ENCODE measurements at places on chromosomes 6 and 20.

DNA sequence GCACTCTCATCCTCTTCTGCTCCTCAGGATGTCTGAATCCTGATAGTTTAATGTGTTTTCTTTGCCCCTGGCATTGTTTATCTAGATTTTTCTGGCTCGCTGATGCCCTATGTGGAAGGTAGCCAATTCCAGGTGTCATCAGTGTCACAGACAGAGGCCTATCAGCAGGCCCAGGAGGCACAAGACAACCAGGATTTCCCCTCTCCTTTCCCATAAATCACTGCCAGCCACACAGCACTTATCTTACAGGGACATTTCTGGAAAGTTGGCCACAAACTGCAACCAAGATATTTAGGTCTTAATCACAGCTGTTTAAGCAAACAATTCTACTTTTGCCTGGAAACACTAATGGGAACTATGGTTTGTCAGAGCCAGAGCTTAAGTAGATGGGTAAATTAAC, 28.1 kb downstream of the ADGRF5 start:
- no peak for DNase-seq

DNA sequence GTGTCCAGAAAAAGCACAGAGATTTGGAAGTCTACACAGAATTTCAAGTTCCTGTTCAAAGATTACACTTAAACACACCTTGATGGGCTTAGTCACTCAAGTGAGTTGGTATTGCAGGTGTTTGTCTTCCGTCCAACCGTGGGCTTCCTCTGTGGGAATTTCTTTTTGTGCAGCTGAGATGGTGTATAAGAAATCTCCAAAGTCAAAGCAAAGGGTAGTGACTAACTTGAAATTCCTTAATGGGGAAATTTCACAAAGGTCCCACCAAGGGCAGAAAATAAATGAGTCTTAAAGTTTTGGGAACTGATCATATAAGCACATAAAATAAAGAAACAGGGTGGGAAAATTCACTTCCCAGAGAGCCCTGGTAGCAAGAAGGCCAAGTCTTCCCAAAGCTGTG, 102.0 kb upstream of the TNFAIP3 start:
- DNase-seq: no peak

DNA sequence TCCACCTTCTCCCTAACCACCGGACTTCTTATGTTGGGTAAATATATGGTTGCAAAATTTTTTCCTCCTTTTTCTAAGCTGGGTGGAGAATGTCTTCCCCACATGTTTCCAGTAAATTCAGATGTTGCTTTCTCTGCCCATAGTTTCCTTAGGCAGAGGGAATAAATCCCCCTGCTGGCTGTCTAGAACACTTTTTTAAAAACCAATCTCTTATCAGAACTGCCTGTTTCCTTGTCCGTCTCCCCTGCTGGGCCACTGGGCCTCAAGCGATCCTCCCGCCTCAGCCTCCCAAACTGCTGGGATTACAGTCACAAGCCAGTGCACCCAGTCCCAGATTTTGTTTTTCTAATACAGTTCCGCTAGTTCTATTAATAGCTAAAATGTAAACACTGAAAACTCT, 9.9 kb upstream of the WFDC2 start:
- peak; percentile 52 for DNase-seq

GRCh38 chr20:4183361-4183760, 168.0 kb upstream of the RNF24 start:
- DNase-seq: no peak

DNA sequence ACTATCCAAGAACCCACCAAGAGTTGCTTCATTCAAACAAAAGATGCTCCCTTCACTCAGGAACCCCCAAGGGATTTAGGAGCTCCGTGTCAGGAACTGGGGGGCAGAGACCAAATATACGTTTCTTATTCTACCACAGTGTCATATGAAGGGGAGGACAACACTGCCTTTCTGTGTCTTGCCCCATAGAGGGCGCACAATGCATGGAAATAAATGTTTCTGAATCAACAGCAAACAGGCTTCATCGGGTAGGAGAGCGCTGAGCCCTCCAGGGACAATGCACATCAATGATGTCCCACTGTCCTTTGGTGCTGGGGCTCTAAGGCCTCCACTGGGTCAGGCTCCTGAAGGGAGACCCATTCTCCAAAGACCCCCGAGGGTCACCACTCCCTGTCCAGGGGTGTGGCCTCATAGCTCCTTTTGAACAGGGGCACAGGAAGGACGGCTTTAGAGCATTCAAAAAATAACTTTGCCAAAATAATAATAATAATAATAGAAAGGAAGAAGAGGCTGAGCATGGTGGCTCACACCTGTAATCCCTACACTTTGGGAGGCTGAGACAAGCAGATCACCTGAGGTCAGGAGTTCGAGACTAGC, 31.1 kb downstream of the PLG start:
- DNase-seq: peak; percentile 72

- peak; percentile 66 for DNase-seq
Observed at GRCh38 chr6:112086744-112087135, 542 bp downstream of the TUBE1 start.

DNA sequence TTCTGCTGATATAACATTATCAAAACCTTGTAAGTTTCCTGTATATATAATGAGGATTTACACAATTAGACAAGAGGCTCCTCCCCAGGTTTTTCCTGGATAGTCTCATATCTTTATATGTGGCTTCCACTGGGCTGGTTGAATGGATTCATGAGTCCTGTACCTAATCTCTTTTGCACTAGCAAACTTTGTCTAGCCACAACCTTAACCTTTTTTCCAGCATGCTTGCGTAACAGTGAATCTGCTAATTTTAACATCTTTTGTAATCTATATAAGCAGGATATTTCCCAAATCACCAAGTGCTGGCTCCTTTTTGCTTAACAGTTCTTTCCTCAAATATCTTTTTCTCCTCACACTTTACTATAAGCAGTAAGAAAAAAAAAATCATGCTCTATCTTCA, 153.6 kb downstream of the COL21A1 start:
- DNase-seq: no peak

DNA sequence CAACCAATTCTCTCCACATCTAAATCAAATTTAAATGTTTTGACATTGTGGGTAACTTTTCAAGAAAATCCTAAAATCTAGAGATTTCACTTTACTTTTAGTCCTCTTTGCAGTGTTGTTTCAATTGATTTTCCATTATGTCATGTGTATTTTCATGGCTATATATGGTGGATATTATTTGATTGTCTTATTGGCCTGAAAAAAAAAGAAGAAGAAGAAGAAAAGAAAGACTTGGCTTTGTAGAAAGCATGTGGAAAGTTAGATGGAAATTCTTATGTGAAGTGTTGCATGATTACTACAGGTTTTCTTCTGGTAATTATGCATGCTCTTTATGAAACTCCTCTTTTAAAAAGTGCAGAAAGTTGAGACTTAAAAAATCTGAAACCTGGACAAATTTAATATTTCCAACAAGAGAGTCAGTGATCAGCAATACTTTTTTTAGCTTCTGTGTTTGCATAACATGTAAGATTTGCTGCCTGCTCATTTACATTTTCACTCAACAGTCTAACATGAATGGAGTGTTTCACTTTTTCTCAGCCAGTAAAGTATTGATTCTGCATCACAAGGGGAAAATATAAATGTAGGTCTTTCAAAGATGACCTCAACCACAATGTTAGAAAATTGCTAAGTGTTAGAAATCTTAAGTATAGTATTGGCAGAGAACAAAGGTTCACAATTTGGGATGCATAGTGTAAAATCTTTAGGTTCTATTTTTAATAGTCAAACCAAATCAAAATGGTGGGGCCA, 438.7 kb downstream of the BCKDHB start:
- DNase-seq: no peak

- DNase-seq: no peak
Observed at GRCh38 chr6:169665289-169665688, 36.5 kb downstream of the WDR27 start.

DNA sequence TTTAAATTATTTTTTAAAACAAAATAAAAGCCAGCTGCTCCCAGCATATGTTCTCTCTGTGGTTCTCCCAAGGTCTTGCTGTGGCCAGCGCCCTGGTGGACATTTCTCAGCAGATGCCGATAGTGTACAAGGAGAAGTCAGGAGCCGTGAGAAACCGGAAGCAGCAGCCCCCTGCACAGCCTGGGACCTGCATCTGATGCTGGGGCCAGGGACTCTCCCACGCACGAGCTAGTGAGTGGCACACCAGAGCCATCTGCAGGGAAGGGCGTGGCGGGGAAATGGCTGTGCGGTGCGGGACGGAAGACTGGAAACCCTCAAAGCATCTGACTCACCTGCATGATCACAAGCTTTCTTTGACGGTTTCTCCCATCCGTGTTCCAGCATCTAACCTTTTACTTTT, 16.5 kb downstream of the GFRA4 start:
- no peak for DNase-seq

DNA sequence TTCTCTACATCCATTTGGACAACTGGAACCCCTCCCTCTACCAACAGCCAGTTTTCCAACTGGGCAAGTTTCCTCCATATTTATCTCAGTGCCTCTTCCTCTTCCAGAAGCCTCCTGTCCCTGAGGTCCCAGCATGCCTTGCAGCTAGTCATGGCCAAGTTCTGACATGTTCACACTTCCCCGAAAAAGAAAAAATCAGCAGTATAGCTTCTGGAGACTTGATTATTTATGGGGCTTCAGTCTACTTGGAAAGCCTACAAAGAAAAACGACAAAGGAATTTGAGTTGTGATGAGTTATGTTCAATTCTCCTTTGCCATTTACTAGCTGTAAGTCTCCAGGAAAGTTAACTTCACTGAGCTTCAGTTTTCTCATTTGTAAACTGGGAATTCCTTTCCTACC, 406.5 kb downstream of the MAFB start:
- no peak for DNase-seq
